Retinal pigment epithelial cell (primary cell): ENCODE measurements at places on chromosomes 16 and 17.
A peak's percentile ranks its signal among the peaks of the same experiment; 100 is the strongest.

DNA sequence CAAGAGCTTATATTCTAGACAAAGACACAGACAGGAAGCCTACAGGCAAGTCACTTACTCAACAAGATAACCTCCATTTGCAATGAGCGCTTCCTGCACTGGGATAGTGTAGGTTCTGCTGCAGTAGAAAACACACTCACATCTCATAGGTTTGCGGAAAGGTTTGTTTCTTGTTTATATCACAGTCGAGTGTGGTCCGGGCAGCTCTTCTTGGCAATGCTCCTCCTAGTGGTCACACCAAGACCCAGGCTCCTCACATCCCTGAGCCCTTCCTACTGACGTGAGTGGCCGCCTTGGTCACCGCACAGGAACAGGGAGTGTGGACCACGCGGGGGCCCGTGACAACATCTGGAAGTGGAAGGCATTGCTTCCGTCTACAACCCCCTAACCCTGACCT lies 48.0 kb upstream of the RBFOX3 start:
- no peak for DNase-seq

- DNase-seq = no peak
These were observed 1115.6 kb upstream of the GOT2 start for GRCh38 chr16:59849716-59850115.

DNA sequence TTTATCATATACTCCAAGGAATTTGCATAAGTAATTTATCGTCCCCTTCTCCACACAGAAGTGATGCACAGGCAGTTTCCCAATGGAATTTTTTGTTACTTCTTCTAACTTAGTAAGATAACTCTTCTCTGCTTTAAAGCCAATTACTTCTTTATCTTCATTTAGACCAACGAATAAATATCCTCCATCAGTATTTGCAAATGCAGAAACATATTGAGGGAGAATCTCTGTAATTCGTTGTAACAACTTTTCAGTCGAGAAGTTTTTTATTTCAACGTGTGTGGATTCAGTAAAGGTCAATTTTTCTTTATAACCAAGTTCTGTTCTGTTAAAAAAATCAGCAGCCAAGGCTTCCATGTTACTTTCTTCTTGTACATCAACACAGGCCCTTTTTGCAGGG lies 30.7 kb upstream of the SLFN13 start:
- no peak for DNase-seq

GRCh38 chr16:72179204-72179970 lies 7.4 kb upstream of the PMFBP1 start:
- DNase-seq = no peak

DNA sequence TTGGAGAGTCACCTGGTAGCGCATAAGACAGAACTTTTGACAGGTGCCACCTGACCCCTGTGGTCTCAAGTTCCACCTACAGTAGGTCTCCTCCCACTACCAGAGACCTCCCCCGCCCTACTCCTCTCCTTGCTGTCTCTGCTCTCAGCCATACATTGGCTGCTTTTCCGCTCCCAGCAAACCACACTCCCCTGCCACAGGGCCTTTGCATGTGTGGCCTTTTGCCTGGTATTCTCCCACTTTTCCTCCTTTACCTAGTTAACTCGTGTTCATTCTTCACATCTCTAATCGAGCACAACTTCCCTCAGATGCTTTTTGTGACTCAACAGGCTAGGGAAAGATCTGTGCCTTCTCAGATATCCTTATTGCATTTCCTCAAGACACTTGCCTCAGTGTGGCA lies 218.3 kb upstream of the EEF2KMT start:
- no peak for DNase-seq

DNA sequence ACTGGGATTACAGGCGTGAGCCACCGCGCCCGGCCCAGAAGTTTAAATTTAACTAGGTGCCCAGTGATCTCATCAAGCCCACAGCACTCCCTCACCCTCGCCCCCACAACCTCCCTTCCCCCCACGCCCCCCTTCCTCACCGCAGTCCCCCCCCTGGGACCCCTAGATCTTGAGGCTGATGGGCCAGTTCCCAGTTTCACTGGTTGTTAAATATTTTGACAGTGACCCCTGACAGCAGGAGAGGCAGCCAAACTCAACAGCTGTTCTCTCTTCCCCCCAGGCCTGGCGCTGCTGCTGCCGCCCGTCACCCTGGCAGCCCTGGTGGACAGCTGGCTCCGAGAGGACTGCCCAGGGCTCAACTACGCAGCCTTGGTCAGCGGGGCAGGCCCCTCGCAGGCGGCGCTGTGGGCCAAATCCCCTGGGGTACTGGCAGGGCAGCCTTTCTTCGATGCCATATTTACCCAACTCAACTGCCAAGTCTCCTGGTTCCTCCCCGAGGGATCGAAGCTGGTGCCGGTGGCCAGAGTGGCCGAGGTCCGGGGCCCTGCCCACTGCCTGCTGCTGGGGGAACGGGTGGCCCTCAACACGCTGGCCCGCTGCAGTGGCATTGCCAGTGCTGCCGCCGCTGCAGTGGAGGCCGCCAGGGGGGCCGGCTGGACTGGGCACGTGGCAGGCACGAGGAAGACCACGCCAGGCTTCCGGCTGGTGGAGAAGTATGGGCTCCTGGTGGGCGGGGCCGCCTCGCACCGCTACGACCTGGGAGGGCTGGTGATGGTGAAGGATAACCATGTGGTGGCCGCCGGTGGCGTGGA lies 15.6 kb downstream of the QPRT start:
- no peak for DNase-seq

DNA sequence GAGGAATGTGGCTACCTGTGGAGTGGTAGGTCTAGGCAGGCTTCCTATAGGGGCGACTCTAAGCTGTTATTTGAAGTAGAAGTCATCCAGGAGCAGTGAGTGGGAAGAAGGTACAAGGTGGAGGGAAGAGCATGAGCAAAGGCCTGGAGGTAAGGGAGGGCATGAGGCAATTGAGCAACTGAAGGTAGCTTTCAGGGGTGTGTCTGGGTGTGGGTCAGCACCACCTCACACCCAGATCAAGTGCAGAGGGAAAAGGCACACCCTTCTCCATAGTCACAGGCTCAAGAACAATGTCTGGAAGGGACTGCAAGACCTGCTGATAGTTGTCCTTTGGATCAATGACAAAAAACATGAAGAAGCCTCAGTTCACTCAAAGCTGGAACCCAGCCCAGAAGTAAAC lies 46.5 kb upstream of the IRX6 start:
- no peak for DNase-seq

DNA sequence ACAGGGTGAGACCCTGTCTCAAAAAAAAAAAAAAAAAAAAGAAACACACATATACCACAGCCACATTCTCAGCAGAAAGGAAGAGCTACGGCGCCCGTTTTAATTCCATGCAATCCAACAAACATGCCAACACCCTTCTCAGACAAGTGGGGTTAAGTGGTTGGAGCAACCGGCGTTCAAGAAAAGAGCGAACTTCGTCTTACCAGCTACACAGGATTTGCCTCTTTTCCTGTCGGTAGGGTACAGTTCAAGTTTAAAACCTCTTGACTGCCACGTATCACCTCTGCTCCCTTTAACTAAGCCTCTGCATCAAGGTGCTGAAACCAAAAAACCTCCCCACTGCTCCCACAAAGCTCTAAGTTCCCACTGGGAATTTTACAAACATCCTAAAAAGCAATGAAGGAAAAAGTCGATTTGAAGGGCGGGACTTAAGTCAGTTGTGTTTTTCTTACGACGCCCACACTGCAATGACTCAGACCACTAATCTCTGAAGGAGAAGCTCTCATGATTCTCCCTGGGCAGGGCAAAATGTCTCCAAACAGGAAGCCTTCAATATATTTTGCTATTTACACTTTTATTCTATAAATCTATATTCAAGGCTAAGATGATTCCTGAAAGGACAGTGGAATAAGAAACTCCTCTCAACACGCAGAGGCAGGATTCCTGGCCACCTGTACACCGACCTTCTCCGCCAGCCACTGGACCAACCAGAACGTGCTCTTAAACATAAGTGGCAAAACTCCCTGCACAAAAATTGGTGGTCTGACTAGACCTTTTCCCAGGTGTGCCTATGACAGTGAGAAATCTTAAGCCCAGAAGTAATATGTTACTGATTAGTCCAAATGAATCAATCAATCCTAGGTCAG lies 18.8 kb downstream of the SRP68 start:
- DNase-seq = peak; percentile 54

- DNase-seq = no peak
These were observed 32.2 kb upstream of the RCVRN start for GRCh38 chr17:9937241-9937761.

DNA sequence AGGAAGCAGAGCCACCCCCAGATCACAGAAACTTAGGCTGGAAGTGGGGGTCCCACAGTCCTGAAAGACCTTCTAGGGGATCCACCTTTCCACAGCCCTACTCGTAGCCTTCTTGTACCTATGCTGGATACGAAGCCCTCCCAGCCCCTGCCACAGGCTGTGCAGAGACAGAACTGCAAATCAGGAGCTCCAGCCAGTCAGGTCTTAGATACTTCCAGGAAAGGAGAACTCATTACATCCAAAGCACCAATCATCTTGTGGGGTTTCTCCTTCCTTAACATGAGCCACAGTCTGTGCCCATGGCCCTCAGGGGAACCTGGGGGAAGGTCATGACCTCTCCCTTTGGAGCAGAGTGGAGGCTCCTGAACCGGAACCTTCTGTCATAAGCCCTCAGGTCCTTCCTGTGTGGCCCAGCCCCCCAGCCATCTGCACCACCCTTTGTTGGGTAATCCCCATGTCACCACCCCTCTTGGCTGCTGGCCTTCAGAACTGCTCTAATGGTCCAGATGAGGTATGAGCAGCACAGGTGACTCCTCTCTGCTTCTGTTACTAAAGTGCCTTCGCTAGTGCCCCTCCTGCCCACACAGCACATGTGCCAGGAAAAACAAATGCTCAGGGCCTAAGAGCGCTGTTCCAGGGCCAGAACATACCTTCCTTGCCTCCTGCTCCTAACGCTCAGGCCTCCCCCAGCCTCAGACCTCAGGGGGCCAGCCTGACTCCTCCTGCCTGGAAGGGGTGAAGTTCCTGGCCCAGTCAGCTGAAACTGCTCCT lies 14.6 kb downstream of the SRCIN1 start:
- DNase-seq = no peak

DNA sequence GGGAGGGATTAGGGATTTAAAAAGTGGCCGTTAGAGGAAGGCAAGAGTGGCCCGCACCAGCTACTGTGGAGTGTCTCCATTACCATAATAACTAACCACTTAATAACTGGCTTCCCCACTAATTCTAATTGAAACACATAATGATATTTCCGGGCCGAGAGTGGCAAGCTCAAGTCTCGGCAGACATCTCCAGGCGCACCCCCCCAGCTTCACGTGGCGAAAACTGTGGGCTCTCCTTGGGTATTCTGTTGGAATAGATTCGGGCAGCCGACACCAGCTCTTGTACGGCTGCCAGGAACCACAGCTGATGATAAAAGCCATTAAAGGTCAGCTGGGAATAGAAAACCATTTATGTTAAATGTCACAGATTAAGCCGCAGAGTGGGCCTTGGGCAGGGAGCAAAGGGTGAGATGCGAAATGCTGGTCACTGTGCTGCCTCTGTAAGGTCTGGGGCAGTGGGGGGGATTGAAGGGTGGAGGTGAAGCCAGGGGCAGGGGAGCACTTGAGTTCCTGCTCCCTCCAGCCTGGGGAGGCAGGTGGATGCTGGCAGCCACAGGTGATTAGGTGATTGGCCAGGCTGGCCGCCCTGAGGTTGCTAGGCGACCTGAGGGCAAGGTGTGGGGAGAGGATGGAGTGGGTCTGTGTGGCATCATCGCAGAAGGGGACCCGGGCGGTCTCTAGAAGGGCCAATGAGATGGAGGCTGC lies 115.6 kb upstream of the SDK2 start:
- no peak for DNase-seq

- DNase-seq = no peak
These were observed 9.1 kb downstream of the ABCC12 start for GRCh38 chr16:48146710-48147109.

GRCh38 chr17:8406174-8406573 lies 8.5 kb upstream of the RNF222 start:
- no peak for DNase-seq

- no peak for DNase-seq
These were observed 14.7 kb upstream of the SLX4 start for GRCh38 chr16:3625911-3626732.

GRCh38 chr17:41251261-41251660 lies 1.8 kb downstream of the KRTAP9-4 start:
- DNase-seq = no peak

GRCh38 chr17:78912082-78912481 lies 9.1 kb upstream of the CEP295NL start:
- no peak for DNase-seq

- no peak for DNase-seq
These were observed 41.0 kb upstream of the ZNF469 start for GRCh38 chr16:88341551-88342290.

DNA sequence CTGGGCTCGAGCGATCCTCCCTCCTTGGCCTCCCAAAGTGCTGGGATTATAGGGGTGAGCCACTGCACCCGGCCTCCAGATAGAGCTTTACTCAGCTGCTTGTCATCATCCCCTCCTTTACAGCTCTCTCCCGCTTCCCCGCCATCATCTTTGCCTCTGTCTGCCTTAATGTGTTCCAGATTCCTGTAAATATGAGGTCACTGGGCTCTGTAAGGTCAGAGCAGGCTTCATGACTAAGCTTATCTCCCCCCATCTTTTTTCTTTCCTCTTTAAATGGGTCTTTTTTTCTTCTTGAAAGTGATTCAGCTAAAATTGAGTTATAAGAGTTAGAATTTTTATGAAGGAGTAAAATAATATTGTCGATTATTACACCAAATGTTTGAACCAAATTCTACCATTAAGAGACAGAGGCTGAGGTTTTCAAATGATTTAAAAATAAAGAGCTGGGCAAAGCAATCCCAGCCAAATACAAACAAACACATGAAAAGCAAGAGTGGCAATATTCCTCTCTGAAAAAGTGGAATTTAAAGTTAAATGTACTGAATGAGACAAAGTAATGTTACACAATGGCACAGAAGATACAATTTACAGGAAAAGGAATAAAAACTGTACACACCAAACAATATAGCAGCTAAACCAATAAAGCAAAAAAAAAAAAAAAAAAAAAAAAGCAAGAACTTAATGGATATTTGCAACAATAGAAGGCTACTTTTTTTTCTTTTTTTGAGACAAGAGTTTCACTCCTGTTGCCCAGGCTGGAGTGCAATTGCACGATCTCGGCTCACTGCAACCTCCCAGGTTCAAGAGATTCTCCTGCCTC lies 62.1 kb downstream of the CRISPLD2 start:
- no peak for DNase-seq

GRCh38 chr16:2478279-2478678 lies 3.4 kb downstream of the TBC1D24 start:
- DNase-seq = no peak

- DNase-seq = no peak
These were observed 21.5 kb downstream of the TMEM235 start for GRCh38 chr17:78252701-78253635.

GRCh38 chr17:42270170-42270535 lies 6.0 kb downstream of the STAT5B start:
- no peak for DNase-seq

GRCh38 chr16:27798241-27798640 lies 248.3 kb downstream of the KATNIP start:
- no peak for DNase-seq
